ENCODE measurements at places on chromosomes 3 and 15.

- peak; percentile 80 for DNase-seq
These were observed 512.3 kb upstream of the MDFIC2 start for GRCh38 chr3:70824773-70825172.

GRCh38 chr3:15601046-15601398 lies 347 bp downstream of the HACL1 start:
- DNase-seq, result no peak

DNA sequence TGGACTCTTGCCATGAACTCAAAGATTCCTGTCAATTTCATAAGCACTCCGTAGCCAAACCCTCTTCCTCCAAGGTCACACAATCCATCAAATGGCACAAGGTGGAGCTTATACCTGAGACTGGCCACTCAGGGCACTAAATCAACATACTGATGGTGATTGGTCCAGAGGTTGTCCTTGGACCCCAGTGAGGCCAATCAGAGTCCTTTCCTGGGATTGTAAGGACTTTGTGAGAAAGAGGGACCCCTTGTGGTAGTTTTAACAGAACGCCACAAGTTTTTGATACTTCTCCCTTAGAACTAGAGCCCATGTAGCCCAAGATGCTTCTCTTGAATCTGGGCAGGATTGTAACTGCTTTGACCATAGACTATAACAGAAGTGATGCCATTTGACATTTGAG lies 44.4 kb upstream of the LARS2 start:
- DNase-seq, result no peak

- DNase-seq, result no peak
These were observed 298.5 kb downstream of the DIPK2A start for GRCh38 chr3:144270100-144270499.

DNA sequence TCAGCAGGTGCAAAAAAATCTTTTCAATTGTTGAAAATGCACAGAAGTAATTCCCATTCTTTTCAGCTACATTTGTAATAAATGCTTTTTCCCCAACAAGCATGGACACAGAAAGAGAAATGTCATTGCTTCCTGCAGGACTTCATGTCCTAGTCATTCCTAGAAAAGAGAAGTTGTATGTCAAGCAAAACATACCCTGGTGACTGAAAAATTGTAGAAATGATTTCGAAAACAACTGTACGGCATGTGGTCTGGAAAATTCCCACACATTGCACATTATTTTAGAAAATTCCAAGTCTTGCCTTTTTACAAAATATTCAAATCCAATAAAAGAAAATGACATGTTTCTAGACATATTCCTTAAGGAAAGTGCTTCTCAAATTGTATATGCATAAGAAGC lies 50.4 kb upstream of the ALCAM start:
- no peak for DNase-seq

GRCh38 chr3:176839901-176840300 lies 357.4 kb downstream of the TBL1XR1 start:
- DNase-seq, result no peak

DNA sequence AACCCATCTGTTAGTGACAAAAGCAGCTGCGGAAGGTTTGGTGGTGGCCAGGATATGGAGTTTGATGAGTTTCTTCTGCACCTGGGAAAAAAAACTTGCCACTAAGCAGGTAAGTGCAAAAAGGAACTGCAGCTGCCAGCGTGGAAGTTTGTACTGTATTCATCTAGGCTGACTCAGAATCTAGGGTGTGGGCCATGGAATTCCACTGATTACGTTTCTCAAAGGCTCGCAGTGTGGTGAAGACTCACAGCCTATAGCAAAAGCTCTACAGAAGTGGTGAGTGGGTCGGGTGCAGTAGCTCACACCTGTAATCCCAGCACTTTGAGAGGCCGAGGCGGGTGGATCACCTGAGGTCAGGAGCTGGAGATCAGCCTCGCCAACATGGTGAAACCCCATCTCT lies 334.6 kb upstream of the GRM7 start:
- no peak for DNase-seq

DNA sequence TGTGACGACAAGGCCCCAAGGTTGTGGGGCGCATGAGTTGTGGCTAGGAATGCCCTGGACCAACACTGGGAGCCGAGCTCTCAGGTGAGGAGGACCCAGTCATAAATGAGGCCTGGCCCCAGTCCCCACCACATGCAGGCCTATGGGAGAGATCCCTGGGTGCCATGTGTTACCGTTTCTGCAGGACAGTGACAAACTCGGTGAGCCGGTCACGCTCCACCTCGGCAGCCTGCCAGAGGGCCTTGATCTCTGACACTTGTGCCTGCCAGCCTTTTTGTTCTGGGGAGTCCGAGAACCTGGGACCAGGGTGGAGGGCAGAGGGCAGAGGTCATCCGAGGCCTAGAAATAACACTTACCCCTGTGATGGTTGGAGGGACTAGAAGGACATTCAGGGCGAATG lies 27.7 kb upstream of the HHATL start:
- DNase-seq, result no peak

DNA sequence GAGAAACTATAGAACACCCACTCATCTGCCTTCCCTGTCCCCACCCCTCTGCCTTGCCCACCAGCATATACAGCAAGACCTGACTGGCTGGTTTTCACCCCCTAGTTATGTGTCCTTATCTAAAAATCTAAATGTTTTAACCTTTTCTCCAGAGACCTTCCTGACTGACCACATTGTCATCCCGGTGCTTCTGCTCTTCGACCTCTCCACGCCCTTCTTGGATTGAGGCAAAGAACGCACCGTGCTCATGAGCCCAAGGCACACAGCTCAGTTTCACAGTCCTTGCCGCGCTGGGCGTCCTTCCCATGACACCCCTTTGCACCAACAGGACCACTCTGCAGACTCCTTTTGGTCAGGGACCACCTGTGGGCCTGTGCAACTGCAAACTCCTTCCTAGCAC lies 62.7 kb downstream of the B3GNT5 start:
- no peak for DNase-seq

DNA sequence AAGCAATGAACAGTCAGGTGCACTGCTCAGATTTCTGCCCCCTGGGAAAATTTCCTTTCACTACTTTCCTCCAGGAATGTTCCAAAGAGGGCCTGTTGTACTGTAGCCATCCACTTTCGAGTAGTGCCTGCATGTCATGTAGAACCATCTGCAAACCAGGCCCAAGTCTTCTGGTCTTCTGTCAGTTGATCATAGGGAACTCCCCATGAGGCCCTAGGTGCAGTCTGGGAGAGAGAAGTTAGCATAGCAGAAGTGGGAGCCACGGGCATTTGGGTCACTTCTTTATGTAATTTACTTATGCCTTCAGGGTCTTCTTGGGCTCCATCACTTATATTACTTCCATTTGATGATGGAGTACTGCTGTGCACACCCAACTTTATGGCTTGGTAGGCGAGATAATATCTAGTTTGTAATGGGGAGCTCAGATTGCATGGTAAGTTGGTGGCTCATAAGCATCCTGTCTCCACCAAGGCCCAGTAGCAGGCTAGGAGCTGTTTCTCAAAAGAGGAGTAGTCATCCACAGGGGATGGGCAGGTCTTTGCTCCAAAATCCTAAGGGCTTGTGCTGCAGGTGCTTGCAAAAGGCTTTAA lies 151.4 kb downstream of the NFKBIZ start:
- no peak for DNase-seq

- DNase-seq, result no peak
These were observed 42.7 kb downstream of the HDGFL3 start for GRCh38 chr15:83164771-83165404.

DNA sequence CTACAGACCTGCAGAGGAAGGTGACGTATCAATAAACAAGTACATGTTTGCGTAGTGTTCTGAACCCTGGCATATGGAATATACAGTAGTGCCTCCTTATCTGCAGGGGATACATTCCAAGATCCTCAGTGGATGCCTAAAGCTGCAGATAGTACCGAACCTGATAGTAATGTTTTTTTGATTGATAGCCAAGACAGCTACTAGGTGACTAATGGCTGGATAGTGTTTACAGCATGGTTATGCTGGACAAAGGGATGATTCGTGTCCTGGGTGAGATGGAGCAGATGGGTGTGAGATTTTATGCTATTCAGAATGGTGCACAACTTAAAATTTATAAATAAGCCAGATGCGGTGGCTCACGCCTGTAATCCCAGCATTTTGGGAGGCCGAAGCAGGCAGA lies 55.8 kb upstream of the IGF2BP2 start:
- no peak for DNase-seq

DNA sequence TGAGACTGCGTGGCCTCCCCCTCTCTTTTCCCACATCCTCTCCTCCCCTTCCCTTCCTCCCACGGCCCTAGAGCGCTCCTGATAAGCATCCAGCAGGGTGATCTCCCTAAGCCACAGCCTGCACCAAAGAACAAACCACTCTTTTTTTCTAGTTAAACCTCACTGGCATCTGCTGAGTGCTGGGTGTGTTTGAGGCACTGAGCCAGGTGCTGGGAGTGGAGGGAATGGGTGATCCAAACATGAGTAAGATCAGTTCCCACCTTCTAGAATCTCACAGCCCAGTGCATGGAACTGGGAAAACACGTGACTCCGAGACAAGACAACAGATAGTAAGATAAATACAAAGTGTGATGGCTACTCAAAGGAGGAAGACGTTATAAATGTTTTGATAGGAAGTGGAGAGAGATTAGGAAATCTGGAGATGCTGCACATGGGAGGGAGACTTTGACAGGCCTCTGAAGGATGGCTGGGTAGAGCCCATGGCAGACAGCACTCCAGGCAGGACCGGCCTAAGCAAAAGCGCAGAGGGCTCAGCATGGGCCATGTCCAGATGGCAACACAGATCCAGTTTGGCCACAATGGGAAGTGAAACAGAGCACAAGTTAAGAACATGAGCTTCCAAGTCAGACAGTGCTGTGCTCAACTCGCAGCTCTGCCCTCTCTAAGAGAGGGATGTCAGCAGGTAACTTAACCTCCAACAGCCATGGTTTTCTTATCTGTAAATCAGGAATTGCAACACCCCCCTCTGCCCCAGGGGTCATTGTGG lies 55.6 kb downstream of the CCR3 start:
- DNase-seq, result no peak

- no peak for DNase-seq
These were observed 10.4 kb upstream of the HDC start for GRCh38 chr15:50275908-50276307.

DNA sequence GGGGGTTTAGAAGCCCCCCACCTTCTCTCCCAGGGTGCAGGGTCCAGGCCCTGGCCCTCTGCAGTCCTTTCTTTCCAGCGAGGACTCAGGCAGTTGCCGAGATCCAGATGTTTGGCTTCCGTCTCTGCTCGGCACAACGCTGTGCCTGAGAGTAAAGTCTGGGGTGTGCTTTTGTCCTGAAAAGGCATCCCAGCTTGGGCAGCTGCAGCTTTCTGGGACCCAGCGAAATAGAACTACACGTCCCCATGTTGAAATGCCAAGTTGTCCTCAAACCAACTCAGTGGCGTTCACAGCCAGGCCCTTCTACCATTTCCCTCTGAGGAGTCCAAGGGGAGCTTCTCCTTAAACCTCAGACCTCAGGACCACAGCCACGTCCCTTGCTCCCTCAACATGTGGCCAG lies 23.1 kb downstream of the FGD5 start:
- DNase-seq, result no peak

- no peak for DNase-seq
These were observed 84.4 kb downstream of the SEMA5B start for GRCh38 chr3:122942937-122943827.

DNA sequence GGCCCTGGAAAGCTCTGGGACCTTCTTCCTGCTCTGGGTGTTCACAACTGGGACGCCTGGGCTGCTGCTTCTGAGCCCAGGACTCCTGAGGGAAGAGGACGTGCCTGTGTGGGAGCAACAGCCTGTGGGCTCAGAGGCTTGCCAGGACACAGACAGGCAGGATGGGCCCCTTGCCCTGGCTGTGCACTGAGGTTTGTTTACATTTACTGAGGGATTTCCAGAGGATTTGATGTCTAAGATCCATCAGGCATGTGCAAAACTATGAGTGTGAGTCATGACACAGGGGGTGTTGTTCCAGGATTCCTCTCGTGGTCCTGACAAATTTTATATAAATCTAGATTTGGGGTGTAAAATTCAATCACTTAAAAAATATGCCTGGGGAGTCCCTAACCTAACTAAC lies 10.6 kb downstream of the CCR9 start:
- no peak for DNase-seq

- DNase-seq, result no peak
These were observed 277.5 kb upstream of the TBL1XR1 start for GRCh38 chr3:177474652-177475355.

- no peak for DNase-seq
These were observed 51.2 kb downstream of the WNT7A start for GRCh38 chr3:13828501-13829265.

DNA sequence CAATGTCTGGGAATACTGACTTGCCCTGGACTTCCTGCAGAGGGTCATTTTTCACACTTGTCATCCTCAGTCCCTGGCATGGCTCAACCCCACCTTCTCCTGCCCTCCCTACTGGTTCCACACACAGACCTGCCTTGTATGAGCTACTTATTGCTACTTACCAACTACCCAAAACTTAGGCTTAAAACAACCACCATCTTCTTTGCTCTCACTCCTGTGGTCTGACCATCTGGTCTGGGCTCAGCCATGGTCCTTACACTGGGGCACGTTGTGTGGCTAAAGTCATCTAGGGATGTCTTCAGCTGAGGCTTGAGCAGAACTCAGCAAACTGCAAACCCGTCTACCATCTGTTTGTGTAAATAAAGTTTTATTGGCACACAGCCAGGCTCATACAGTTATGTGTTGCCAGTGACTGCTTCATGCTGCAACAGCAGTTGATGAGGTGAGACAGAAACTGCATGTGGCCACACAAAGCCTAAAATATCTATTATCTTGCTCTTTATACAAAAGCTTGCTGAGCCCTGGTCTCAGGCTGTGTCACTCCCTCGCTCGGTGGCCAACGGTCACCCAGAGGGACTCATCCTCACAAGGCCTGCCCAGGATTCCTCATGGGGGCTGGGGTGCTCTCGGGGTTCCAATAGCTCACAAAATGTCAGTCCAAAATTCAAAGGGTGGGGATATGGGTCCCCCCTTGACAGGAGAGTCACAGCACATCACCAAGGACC lies 43.5 kb downstream of the KLF15 start:
- DNase-seq, result no peak

DNA sequence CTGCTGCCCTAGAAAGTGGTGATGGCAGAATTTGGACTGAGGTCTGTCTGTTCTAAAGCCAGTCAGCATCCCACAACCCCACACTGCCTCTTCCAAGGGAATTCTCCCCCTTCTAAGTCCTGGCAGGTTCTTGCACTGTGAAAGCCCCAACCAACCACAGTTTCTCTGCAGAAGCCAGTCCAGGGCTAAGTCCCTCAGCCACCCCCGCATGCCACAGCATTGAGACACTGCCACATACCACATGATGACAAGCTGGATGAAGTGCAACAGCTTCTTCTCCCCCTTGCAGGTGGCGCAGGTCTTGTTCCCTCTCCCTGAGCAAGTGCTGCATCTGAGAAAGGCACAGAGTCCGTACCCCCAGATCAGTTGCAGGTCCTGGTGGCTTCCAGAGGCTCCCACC lies 18.6 kb downstream of the SSUH2 start:
- no peak for DNase-seq

- no peak for DNase-seq
These were observed 90.5 kb downstream of the MINAR1 start for GRCh38 chr15:79522656-79523055.

- DNase-seq, result no peak
These were observed 1.6 kb downstream of the MAN2A2 start for GRCh38 chr15:90904746-90905145.
